Left renal cortex interstitium (tissue), 4 donors: ENCODE measurements at places on chromosomes 12 and 14. TPM values are rescaled to one million over a fixed set of nuclear protein-coding genes. Genes with fewer than 3 reads are reported as not detected.

Gene E2F7
- 6.4 TPM for polyA plus RNA-seq

Gene CDH24
- polyA plus RNA-seq, result 46.0 TPM

Gene INF2
- 60.1 TPM for polyA plus RNA-seq

Gene TAC3
- polyA plus RNA-seq, result 0.49 TPM

Gene IL25
- polyA plus RNA-seq, result not detected

Gene HOMEZ
- 26.4 TPM for polyA plus RNA-seq

Gene TPH2
- polyA plus RNA-seq, result not detected

Gene OAS2
- polyA plus RNA-seq, result 5.5 TPM

Gene PZP
- 0.16 TPM for polyA plus RNA-seq

Gene SLC5A8
- 36.6 TPM for polyA plus RNA-seq

Gene VRK1
- polyA plus RNA-seq, result 28.3 TPM

Gene BDKRB2
- polyA plus RNA-seq, result 2.9 TPM

Gene OR6C2
- polyA plus RNA-seq, result not detected

Gene PRICKLE1
- polyA plus RNA-seq, result 49.1 TPM

Gene RGS6
- polyA plus RNA-seq, result 1.1 TPM

Gene EPYC
- polyA plus RNA-seq, result not detected

Gene ANO4
- 2.0 TPM for polyA plus RNA-seq

Gene ARMH4
- 71.9 TPM for polyA plus RNA-seq

Gene KRT74
- polyA plus RNA-seq, result not detected

Gene MANSC4
- 0.21 TPM for polyA plus RNA-seq

Gene CCDC177
- polyA plus RNA-seq, result 0.10 TPM

Gene CLMN
- polyA plus RNA-seq, result 38.5 TPM

Gene GPRC5D
- 1.1 TPM for polyA plus RNA-seq

Gene PAH
- polyA plus RNA-seq, result 43.0 TPM

Gene NEMP1
- 30.0 TPM for polyA plus RNA-seq

Gene PAPLN
- polyA plus RNA-seq, result 18.7 TPM

Gene MGP
- 35.0 TPM for polyA plus RNA-seq

Gene TSPAN19
- polyA plus RNA-seq, result 0.58 TPM

Gene TCL1B
- polyA plus RNA-seq, result 0.58 TPM

Gene PTGDR
- 0.52 TPM for polyA plus RNA-seq

Gene GLIPR1L2
- polyA plus RNA-seq, result 2.7 TPM

Gene DCN
- polyA plus RNA-seq, result 791 TPM

Gene PMCH
- polyA plus RNA-seq, result 0.99 TPM

Gene RNASE13
- 1.1 TPM for polyA plus RNA-seq

Gene CMA1
- polyA plus RNA-seq, result 0.16 TPM

Gene MUCL1
- polyA plus RNA-seq, result not detected

Gene ASCL1
- polyA plus RNA-seq, result 0.12 TPM

Gene CCDC38
- polyA plus RNA-seq, result 1.3 TPM

Gene MIP
- polyA plus RNA-seq, result 0.11 TPM

Gene B3GNT4
- 5.2 TPM for polyA plus RNA-seq

Gene PLXNC1
- polyA plus RNA-seq, result 5.3 TPM

Gene NFE2
- 2.2 TPM for polyA plus RNA-seq

Gene PLEKHG7
- polyA plus RNA-seq, result 0.30 TPM

Gene EXOC3L4
- 2.6 TPM for polyA plus RNA-seq

Gene R3HDM2
- polyA plus RNA-seq, result 104 TPM

Gene PLEKHD1
- polyA plus RNA-seq, result 6.1 TPM

Gene MYF5
- polyA plus RNA-seq, result 0.14 TPM

Gene RFC5
- 34.7 TPM for polyA plus RNA-seq

Gene MMP19
- polyA plus RNA-seq, result 1.1 TPM

Gene ZFYVE26
- 14.1 TPM for polyA plus RNA-seq

Gene CLEC4C
- polyA plus RNA-seq, result 0.16 TPM

Gene ASPG
- 13.0 TPM for polyA plus RNA-seq

Gene DPY19L2
- 24.7 TPM for polyA plus RNA-seq

Gene SMARCC2
- polyA plus RNA-seq, result 145 TPM

Gene NANOG
- polyA plus RNA-seq, result 0.23 TPM

Gene NEUROD4
- polyA plus RNA-seq, result not detected

Gene CAPS2
- 8.3 TPM for polyA plus RNA-seq
